ENCODE measurements at places on chromosomes 5 and 9.

DNA sequence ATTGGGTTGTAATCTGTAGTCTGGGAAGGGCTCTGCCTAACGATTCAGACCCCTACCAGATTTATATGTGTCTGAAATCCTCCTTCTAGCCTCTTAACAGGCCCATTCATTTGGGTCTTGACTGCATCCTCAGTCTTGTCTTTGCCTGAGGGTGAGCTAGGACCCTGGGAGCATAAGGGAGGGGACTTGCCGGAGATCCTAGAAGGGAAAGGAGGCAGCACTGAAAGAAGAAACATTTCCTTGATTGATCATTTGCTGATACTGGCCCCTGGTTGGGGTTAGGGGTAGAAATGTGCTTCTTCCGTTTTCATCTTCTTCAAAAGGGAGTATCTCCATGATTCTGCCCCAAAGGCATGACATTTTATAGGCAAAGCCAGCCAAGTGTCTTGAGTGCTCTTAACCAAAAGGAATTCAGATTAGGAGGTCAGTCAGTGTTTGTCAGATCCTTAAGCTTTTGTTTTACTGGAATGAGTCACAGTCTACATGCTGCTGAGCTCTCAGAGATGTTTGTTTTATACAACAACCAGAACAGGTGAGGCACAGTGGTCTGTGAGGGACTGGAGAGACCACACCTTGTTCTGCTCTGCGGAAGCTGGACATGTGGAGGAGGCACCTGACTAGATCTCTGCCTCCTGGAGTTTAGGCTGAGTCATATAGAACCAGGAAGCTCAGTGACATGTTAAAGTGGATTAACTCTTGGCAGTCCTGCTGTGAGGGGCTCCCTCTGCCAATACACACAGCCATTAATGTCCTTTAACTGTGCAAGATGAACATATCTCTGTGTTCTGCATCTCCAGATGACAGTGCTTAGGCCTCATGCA lies 37.7 kb downstream of the PCDHAC2 start:
- no peak for DNase-seq

DNA sequence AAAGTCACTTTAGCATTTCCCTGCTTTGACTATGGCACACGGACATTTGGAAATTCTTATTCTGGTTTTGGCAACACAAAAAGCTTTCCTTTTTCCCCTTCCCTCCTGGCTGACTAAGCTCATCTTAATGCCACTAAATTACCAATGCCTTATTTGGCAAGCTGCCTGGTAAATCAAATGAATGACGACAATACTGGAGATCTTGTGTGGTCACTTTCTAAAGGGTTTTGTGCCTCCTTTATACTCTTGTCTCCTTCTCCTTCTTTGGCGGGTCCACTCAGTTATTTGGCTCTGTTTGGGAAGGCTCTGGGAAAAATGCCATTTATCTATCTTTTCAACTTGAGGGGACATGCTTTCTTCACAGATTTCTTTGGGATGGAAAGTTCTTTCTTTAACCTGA lies 34.9 kb downstream of the SH3GL2 start:
- no peak for DNase-seq

DNA sequence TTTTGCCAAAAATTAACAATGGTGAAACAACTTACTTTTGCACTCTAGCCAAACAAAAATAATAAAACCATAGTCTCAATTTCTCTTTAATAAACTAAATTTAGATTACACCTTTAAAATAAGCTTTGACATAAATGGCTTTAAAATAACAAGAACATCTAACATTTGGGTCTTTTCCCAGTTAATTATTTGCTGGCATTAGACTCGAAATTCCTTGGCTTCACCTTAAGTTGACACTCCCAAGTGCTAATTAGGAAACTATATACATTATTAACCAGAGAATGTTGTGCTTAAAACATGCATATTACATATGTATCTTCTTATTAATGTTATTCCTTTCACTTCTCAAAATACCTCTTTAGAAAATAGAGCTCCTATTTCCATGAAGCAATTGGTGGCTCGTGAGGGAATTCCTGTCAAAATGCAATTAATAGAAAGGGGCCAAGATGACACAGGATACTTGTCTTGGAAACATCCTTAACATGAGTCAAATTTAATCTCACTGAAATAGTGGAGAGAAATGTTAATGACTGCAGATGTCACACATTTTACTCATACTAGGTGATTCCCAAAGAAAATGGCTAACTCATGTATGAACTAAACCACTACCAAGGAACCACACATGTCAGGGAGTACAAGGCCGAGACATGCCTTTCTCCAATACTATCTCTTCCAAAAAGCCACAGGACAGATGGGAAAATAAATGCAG lies 932.9 kb upstream of the DMAC1 start:
- DNase-seq: no peak

DNA sequence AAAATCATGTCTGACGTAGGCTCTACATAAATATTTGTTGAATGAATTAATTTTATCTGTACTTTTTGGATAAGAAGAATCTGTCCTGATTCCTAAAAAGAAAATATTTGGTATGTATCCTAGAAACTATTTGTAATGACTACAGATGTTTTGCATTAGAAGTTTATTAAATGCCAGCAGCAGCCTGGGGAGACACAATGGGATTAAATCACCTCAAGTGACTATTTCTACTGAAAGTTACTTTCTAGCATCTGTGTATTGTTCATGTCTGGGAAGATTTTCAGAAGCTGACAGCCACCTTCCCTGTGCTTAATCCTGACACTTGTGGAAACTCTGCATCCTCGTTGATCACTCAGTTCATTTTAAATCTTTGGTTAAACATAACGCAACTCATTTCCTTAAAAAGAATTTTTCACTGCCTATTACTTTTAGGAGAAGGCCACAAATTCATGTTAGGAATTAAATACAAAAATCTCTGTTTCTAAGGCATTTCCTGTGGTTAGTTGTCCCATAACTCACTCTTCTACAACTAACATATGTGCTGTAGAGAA lies 209.3 kb upstream of the PPP1R2B start:
- DNase-seq: no peak

DNA sequence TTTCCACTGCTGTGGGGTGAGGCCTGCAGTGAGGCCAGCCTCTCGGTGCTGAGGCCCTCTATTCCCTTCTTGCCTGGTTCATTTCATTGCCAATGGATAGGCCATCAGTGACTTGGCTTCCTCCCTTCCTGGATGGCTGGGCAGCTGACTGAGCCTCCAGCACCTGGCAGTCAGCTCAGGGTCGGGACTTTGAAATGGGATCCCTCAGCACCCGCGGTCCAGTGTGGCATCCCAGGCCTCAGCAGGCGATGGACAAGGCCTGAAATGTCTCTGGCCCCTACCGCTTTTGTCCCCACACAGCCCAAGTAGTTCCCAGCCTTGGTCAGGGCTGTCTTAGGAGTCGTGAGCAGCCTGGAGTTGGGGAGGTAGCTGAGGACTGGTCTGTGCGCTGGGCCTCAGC lies 17.2 kb downstream of the NDST1 start:
- DNase-seq: no peak

GRCh38 chr9:87530716-87531115 lies 33.0 kb downstream of the DAPK1 start:
- no peak for DNase-seq

- DNase-seq: no peak
Measured at GRCh38 chr5:10505517-10506095, 58.3 kb upstream of the ANKRD33B start.

DNA sequence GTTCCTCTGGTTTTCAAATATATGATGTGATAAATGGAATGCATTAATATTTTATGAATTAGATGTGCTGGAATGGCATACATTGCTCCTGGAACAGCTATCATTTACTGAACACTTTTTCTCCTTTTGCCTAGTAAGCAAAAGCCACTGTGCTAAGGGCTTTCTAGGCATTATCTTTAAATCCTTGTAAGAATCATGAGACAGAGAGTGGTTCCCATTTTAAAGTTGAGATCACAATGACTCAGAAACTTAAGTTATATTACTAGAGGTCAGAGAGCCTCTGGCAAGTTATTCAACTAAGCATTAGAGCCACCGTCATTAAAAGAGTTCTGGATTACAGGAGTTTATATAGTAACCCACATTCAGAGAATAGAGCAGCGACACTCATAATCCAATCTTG lies 26.7 kb upstream of the FSD1L start:
- no peak for DNase-seq

DNA sequence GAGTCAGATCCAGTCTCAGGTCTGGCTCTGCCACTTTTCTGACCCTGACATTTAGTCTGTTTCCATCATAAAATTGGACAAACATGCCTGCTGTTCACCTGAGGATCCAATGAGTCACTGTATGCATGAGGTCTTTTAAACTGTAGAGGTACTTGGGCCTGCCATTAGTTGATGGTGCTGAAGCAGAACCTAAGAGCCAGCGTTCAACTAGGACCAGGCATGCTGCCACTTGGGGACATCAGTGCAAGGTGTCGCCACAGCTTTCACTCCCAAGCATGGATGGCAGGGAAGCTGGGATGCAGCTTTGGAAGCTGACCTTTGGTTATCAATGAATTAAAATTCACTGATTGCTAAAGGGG lies 37.1 kb downstream of the NEUROG1 start:
- no peak for DNase-seq

DNA sequence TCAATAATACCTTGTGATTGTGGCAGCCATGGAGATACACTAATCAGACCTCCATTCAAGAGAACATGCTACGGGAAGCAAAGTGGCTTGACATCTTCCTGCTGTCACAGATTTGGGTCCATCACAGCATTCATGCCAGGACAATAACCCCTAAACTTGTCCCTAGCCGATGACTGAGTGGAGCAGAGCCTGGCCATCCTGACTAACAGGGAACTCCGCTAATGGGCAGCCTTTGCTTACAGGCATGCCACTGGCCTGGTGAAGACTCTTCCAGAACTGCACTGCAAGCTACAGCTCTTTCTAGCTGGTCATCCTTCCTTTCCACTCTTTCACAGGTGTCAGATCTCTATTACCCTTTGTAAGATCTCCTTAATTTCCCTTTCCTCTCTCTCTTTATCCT lies 16.0 kb downstream of the FAM174A start:
- no peak for DNase-seq

DNA sequence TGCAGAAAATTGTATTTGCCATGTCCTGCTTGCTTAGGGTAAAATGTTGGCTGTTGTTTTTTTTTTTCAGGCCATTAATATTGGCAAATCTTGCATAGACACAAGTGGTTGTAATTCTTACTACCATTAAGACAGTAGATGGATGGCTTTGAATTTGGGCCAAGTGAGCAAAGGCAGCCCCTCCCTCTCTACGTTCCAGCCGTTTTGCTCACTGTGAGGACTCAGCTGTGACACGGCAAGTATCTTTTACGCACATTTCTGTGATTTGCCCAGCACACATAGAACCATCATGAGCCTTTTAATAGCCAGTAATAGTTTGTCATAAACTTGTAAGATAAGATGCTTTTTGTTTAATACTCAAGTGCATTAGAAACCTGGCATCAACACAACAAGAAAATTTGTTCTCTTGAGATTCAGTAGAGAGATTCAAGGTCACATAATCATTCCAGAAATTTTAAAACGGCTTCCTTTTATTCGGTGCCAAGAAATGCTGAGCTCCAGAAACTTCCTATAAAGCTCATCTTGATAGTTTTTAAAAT lies 205.2 kb upstream of the ADCY2 start:
- DNase-seq: no peak

- DNase-seq: no peak
Measured at GRCh38 chr9:27548055-27548741, 18.6 kb upstream of the MOB3B start.

DNA sequence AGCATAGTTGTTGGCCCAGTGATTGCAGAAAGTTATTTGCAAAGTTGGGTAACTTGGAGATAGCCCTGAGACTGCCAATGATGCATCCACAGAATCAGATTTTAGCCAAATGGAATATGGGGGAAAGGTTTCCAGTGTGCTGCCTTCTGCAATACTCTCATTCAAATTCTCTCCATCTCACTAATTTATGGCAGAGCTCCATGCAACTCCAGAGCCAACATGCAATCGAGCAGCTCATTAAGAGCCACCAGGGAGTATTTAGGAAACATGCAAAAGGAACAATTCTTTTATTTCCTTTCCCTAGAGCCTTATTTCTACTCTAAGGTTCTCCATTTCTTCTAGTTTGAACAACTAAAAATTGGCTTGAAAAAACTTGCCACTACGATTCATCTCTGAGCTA lies 135.9 kb upstream of the MARCHF11 start:
- no peak for DNase-seq

DNA sequence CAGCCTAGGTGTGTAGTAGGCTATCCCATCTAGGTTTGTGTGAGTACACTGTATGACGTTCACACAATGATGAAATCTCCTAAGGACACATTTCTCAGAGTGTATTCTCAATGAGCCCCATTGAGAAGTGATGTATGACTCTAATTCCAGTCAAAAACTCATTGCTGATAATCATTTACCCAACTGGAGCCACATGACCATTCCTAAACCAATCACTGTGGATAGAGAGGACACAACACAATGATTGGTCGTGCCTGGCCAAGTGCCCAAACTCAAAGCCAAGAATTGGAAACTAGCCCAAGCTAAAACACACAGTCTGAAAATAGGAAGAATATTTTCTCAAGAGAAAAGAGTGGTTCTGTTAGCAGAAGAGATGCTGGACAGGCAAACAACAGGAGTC lies 191.2 kb downstream of the ZNF462 start:
- no peak for DNase-seq

DNA sequence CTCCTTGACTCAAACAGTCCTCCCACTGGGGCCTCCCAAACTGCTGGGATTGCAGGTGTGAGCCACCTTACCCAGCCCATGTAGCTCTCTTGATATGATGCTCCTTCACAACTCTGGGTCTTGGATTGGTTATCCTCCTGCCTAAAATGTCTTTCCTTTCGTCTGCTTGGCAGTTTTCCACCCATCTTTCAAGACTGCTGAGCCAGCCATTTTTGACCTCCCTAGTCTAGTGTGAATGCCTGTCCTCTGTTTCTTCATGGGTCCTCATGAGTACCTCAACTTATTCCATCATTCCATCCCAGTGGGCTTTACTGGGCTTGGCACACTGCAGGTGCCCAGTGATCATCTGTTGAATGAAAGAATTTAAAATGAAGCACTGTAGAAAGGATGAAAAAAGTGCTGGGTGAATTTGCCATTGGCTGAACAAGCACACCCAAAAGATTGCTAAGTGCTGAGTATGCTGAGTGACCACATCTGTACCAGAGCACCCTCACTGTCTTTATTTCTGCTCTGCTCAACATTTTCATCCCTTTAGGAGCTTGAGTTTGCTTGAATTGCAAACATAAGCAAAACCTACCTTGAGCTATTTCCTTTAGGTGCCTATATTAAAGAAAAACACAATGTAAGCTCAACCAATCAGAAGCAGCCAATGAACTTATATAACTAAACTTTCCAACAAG lies 84.8 kb upstream of the FAM169A start:
- no peak for DNase-seq

DNA sequence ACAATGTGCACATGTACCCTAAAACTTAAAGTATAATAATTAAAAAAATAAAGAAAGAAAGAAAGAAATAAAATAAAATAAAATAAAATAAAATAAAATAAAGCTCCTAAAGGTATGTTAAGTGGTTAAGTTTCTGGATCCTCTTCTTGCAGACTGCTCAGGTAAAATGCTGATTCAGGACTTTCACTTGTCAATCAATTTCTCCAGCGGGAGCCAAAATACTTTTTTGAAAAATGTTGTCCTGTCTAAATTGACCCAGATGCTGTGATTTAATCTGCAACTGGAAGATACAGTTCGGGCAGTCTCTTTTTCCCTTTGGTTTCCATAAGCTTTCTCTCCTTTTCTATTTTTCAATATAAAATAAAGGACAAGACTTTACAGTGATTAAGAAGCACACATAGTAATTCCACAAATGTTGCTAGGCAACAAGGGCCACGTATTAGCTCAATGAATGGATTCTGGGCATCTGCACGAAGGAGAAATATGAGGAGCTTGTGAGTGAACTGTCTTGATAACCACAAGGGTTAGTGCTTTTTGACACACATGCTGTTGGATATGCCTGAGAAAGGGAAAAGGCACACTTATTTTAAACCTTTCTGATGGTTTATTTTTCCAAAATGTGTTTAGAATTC lies 38.6 kb downstream of the HTR4 start:
- DNase-seq: no peak

Measured in activated CD4-positive, CD25-positive, alpha-beta regulatory T cell (primary cell).